ENCODE measurements at places on chromosomes 6 and 20.

GRCh38 chr6:146315381-146316174 lies 228.1 kb upstream of the RAB32 start:
- DNase-seq: no peak

DNA sequence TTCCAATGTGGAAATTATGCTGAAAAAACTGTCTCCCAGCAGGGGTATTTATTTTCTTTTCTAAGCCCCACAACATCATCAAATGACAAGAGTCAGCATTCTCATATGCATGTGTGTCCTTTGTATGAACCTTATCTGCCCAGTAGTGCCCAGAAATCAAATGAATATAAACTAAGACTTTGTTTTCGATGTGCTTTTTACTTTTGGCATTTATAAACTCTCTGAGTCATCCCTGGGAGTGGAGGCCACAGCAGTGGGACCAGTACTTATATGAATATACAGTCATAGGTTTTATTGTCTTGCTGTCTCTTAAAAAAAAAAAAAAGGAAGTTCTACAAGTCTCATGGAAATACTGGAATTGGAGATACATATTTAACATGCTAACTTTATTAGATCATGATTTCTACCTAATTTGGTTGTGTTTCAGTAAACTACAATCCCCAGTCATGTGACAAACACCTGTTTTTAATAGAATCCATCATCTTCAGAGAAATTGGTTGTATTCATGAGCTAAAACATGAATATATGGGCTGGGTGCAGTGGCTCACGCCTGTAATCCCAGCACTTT lies 99.2 kb upstream of the TMEM181 start:
- no peak for DNase-seq

DNA sequence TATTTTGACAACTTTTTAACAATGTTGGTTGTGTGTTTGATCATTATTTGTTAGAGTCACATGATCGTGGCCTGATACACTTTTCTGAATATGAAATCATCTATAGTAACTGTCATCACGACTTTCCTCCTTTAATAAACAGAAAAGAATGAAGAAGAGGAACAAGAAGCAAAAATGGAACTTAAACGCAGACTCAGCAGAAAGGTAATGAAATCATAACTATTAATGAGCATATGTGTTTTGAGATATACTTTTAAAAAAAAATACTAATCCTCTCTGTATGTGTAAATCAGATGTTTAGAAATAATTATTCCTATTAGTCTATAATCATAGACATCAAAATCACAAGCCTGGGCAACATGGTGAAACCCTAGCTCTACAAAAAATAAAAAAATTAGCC lies 60.1 kb upstream of the LTV1 start:
- DNase-seq: no peak

DNA sequence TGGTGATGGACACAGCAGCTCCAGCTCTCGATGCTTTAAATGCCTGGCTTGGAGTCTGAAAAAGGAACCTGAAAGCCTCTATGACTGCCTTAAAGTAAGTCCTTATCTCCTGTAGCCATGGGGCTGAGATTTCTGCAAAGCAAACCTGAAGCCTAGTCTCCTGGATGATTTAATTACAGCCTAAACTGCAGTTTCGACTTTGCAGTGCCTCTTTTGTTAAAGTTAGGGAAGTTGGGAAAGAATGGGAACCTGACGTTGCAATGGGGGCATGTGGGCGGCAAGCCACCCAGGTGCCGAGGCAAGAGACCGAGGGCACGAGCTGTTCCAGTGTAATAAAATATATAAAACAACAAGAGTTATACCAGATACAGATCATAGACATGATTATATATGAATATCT lies 11.7 kb upstream of the TCFL5 start:
- no peak for DNase-seq

DNA sequence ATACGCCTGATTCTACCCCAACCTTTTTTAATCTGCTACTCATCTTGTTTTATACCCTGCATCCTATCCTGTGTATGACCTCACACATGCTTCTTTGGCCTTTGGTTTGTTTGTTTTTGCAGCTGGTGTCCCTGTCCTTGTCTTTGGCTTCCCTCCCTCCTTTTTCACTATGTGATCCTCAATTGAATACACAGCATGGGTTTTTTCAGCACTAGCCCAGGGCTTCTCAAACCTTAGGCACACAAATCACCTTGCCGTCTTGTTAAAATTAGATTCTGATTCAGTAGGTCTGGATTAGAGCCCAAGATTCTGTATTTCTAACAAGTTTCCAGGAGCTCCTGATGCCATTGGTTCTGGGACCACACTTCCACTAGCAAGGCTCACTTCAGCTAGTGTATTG lies 321.5 kb upstream of the MAN1A1 start:
- no peak for DNase-seq

DNA sequence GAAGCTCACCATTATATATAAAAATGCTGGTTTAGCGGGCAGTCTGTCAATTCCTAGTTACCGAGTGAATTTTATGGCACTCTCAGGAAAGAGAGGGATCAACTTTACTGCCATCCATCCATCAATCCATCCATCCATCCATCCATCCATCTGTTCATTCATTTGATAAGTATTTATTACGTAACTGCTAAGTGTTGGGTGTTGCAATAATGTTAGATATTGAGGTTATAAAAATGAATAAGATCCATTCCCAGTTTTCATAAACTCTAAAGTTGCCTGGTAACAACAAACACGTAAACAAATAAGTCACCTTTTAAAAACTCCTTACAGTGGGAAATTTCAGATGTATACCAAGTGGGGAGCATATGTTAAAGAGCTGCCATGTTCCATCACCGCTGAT lies 36.8 kb downstream of the SASH1 start:
- DNase-seq: no peak

GRCh38 chr6:112049026-112049799 lies 4.7 kb upstream of the CCN6 start:
- no peak for DNase-seq

GRCh38 chr6:5351552-5352210 lies 90.4 kb downstream of the FARS2 start:
- DNase-seq: no peak

GRCh38 chr20:61596687-61597330 lies 344.7 kb downstream of the CDH4 start:
- DNase-seq: no peak

GRCh38 chr6:28632326-28632851 lies 106.7 kb downstream of the GPX5 start:
- no peak for DNase-seq

DNA sequence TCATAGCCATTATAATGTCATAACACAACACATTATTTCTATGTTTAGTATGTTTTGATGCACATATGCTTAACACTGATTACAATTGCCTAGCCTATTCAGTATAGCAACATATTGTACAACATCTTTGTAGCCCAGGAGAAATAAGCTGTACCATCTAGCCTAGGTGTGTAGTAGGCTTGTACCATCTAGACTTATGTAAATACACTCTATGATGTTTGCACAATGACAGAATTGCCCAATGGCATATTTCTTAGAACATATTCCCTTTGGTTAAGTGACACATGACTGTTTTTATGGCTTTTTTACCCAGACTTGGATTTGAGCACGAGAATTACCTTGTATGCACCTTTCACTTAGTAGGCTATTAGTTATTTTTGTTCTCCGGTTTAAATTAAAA lies 64.5 kb upstream of the HIVEP1 start:
- no peak for DNase-seq

DNA sequence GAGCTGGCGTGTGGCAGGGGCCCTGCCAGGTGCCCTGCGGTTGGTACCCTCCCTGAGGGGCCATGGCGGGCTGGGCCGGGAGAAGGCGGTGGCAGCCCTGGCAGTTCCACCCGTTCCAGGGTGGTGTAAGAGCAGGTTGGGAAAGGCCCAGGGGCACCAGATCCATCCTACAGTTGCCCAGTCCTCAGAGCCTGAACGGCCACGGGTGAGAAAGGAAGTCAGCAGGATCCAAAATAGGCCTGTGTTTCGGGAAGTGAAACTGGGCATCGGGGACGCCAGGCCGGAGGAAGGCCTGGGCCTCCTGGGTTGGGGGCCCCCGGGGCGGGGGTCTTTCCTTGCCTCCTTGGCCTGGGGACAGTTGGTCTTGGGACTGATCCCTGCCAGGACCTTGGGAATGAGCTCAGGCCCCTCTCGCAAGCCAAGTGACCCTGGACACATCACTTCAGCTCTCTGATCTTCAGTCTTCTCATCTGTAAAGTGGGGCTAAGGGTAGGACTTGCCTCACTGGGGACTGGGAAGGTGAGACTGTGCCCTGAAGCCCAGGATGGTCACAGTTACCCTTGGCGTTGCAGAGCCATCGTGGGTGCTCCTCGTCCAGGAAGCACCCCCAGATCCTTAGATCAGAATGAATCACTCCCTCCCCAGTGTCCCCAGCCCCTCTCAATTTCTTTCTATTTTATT lies 18.1 kb upstream of the NOL4L start:
- DNase-seq: no peak

GRCh38 chr6:21898107-21898796 lies 304.7 kb downstream of the SOX4 start:
- DNase-seq: no peak

GRCh38 chr20:50815162-50815989 lies 20.5 kb downstream of the BCAS4 start:
- no peak for DNase-seq

DNA sequence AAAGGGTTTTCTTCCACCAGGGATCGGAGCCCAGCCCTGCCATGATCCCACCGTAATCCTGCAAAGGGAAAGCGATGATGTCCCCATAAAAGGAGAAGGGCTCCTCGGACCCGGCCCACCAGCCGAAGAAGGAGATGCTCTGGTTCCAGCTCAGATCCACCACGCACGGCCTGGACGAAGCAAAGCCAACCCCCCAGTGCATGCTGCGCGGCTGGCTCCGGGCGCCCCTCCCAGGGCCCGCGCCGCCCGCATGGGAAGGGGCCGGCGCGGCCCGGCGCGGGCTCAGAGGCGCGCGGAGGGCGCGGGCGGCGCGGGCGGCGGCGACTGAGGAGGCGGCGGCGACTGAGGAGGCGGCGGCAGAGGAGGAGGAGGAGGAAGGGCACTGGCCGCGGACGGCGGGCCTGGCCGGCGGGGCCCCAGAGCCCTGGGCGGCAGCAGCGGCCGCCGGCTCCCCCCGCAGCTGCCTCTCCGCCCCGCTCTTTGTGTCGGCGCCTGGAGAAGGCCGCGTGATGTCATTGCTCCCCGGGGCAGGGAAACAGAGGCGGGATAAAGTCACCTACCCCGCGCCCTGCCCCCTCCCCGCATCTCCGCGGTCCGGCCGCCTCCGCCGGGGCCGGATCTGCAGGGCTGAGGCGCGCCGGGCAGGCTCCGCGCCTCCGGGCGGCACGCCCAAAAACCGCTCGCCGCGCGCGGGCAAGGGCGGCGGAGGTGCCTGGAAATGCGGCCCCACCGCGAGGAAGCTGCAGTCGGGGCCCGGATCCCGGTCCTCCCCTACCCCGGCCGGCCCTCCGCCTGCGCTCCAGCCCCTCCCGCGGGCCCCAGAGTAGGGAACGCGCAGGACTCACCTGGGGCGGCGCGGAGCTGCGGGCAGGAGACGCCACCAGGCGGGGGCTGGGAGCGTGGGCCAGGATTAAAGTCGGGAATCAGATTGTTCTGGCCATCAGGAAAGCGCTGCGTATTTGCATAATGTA lies at the start of gene FAXC:
TSS of gene FAXC (minus strand) at position 504 of the 971 bp plus-strand sequence. CDS start at position 202, 302 bp downstream.
- DNase-seq: no peak
